DMS 273 treated with DMSO at 0.1 percent for 48 hours (cell line): ENCODE measurements at places on chromosomes 5 and 9.
A peak's percentile ranks its signal among the peaks of the same experiment; 100 is the strongest.

GRCh38 chr5:155056644-155057269 lies 43.2 kb downstream of the KIF4B start:
- DNase-seq = no peak

- no peak for DNase-seq
Measured at GRCh38 chr9:90121762-90122161, 517.0 kb downstream of the GADD45G start.

- no peak for DNase-seq
Measured at GRCh38 chr9:33813712-33814641, 3.0 kb upstream of the UBE2R2 start.

DNA sequence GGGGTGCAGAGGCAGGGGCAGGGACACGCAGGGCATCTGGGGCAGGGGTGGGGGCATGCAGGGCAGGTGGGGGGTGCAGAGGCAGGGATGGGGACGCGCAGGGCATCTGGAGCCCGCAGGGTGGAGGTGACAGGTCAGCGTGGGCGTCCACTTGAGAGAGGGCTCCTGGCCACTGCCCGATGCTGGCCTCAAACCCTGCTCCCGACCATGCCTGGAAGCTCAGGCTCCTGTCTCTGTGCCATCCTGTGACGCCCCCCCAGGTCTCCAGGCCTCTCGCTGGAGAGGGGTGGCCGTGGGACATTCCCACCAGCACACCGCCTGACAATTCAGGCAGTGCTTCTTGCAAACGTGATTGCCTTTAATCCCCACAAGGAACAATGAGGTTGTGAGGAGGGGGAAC lies 33.0 kb downstream of the ZDHHC11B start:
- no peak for DNase-seq

DNA sequence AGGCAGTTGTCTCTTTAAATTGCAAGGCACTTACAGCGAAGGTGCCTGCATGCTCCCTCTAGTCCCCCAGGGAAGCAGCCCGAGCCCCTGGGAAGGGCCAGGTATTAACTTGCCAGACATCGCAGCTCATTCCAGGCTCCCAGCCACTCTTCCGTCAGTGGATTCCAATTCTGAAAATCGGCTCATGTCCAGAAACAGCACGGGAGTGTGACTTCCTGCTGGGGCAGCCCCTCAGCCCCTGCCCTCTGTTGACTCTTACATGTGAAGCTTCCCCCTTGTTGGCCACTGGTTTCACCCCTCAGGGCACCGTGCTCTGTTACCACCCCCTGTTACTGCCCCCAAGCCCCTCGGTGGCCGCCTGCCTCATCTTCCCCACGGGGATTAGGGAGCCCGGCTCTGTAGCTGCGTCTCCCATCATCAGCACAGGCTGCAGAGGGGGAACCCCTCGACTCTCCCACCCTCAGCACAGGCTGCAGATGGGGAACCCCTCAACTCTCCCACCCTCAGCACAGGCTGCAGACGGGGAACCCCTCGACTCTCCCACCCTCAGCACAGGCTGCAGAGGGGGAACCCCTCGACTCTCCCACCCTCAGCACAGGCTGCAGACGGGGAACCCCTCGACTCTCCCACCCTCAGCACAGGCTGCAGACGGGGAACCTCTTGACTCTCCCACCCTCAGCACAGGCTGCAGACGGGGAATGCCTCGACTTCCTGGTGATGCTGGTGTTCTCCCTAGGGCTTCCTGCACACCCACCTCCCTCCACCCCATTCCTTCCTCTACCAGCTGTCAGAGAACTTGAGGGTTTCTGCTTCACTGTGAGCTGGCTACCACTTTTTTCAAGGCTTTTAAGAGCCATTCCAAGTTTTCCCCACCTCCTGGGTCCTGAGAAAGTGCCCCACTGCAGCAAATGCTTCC lies 11.1 kb upstream of the CACNA1B start:
- no peak for DNase-seq

DNA sequence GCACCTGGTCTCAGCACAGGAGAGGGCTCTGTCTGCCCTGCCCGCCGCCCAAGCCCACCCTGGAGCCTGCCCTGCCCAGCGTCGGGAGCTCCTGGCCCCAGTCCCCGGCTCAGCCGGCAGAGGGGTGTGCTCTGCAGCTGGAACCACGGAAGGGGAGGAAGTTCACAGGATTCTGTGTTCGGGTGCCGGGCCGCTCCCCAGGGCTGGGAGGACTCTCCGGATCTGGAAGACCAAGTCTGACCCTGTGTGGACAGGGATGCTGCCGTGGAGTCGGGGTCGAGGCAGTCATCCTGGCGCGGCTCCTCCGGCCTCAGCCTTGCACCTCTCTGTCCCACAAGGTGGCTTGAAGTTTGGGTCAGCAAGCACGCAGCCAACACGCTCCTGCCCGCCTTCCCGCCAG lies 78.6 kb downstream of the KCNT1 start:
- no peak for DNase-seq

DNA sequence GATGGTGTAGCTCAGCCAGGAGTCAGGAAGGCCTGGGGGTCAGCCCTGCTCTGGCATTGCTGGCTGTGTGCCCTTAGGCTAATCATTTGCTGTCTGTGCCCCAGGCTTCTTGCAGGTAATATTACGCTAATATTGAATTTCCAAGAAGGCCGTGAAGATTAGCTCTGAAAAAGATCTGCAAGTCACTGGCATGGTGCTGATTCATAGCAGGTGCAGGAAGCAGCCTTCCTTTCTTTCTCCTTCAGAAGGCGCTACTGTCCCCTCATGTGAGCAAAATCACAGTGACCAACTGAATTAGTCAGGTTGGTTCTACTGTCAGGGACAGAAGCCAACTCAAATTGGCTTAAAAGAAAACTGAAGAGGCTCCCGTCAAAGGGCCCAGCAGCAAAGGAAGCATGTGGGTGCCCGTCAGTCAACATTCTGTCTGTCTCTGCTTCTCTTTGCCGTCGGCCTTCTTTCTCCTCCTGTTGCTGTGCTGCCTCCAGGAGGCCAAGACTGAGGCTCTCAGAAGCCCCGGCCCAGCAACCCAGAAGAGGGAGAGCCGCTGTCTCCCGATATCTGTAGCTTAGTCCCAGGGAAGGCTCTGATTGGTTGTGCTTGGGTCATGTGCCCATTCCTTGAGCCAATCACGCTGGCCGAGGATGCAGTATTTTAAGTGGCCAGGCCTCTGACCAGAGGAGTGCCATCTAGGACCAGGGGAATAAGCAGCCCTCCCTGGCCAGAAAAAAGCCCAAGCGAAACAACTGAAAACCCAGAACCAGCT lies 67.8 kb upstream of the NEURL1B start:
- DNase-seq = no peak

GRCh38 chr5:33425314-33425713 lies 15.5 kb upstream of the TARS1 start:
- no peak for DNase-seq

DNA sequence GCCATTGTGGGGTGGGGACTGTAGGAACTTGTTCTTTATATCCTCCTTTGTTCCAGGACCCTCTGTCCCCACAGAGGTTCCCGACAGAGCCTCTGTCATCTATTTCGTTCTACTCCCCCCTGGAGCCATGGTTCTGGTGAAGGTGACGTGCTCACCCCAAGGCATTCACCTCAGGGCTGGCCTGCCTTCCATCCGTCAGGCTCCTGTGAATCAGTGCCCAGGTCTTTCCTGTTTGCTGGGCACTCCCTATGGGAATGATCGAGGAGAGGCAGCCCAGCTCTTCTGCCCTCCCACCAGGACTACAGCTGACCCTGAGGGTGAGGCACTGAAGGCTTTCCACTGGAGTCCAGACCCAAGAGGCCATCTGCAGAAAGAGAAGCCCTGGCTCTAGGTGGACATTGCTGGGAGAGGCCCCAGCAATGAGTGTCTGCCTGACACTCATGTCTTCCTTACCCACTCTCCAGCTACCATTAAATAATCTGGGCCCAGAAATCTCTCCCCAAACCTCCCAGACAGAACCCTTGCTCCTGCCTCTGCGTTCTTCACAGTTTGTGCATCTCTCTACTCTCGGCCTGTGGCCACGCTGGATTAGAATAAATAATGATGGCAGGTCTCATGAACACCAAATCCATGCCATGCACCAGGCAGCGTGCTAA lies 214.2 kb downstream of the FSTL4 start:
- no peak for DNase-seq

DNA sequence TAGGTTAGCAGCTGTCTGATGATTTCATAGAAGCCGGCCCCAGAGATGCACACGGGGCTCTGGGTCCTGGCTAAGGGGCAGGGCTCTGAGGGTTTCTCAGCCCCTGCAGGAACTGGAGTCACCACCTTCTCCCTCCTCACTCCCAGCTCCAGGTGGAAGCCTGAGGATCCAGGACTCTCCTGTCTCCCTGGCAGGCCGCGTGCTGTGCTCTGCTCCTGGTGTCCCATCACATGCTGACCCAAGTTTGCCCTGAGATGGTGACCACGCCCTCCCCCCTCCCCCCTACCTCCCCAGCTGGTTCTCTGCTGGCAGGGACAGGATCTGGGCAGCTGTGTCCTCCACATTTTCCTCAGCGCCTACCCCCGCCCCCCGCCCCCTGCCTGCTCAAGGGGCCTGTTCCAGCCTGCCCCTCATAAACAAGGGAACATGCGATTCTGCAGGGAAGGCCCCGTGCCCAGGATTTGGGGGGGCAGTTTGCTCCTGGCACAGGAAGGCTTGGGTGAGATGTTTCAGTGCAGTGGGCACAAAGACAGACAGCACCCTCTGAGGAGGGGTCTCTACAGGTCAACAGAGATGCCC lies 87.4 kb downstream of the PSD2 start:
- peak; percentile 45 for DNase-seq
